ENCODE measurements at places on chromosomes 16 and 17.
A peak's percentile ranks its signal among the peaks of the same experiment; 100 is the strongest.

DNA sequence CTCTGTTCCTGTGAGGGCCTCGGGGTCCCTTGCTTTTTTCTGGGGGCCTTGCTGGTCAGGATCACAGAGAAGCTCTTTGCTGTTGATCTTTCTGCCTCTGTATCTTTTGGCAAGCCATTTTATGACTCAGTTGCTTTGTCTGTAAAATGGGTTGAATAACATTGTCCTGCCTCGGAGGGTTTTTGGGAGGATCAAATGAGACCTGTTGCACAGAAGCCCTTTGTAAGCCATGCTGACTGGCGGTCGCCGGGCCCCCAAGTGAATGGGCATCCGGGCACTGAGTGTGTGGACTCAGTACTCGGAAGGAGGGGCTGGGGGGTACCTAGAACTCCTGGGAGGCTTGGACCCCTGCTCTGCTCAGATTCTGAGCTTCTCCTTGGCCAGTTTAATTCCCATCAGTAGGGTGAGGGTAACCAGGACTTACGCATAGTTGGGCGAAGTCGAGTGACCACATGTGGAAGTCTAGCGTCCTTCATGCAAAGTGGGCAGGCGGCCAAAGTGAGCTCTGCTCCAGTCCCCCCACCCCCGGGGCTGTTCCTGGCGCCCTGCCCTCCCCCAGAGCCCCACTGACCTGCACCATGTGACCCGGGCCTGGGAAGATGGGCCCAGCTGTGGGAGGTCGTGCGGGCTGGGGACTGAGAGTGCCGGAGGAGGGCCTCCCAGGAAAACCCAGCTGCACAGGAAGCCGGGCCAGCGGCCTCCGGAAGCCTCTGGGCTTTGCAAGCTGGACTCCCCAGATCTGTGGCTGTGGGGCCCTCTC is 284.0 kb downstream of the SEC14L1 start:
- no peak for DNase-seq

GRCh38 chr17:45316434-45317110 is at the start of gene MAP3K14:
TSS of gene MAP3K14 (minus strand) at chr17:45317020. CDS start at chr17:45290745, 26,275 bp downstream.
- DNase-seq = peak; percentile 70

- no peak for DNase-seq
Measured at GRCh38 chr17:45427181-45427835, 5.4 kb downstream of the ARHGAP27 start.

GRCh38 chr17:2082003-2082781 is 27.3 kb downstream of the HIC1 start:
- no peak for DNase-seq

DNA sequence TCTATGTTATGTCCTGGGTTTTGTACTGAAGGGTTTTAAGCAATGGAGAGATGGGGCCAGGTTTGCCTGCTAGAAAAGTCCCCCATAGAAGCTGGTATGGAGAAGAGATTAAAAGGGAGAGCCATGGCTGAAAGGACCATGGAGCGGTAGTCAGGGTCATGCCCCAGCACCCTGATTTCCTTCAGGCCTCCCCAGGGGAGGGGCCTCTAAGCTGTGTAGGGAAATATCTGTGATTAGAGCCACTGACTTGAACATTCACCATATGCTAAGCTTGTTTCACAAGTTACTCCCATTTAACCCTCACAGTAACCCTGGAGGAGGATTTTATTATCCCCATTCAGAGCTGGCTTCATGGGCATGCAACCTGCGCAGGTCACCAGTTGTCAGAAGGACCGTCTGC is 3.8 kb upstream of the ATP2A3 start:
- DNase-seq = no peak

- no peak for DNase-seq
Measured at GRCh38 chr17:70022175-70022574, 52.9 kb upstream of the KCNJ16 start.

GRCh38 chr16:73546341-73546845 is 498.5 kb upstream of the ZFHX3 start:
- no peak for DNase-seq

GRCh38 chr17:17289701-17290100 is 8.7 kb upstream of the COPS3 start:
- DNase-seq = no peak

DNA sequence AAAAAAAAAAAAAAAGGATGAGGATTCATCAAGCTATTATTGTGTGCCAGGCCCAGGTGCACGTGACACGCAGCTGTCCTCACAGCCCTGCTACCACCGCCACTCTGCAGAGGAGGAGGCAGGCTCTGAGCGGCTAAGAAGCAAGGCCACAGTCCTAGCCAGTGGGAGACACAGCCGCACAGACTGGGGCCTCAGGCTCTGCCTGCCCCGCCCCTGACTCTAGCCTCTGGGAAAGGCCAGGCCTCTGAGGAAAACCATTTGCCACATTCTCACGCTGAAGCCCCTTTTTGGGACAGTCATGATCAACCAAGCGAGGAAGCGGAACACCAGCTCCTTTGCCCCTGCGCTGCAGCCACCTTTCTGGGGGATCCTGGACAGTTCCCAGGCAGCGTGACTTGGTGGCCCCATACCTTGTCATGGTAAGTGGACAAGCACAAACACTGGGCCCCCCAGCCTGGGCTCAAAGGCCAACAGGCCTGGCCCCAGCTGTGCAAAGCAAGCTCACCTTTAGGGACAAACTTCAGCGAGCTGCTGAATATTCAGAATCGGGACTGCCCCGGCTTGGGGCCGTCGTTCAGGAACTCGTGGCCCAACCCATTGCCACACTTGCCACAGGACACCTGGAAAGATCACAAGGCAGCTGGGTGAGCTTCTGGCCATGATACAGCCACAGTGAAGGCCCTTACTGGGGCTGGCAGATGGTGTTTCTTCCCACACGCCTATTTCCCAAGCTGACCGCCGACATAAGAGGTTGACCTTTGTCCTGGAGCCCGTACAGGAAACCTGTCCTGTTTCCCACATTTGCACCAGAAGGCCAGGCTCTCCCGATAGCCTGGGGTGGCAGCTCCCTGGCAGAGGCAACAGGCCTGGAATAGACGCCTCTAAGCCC is 2.5 kb downstream of the MSRB1 start:
- DNase-seq = no peak

- no peak for DNase-seq
Measured at GRCh38 chr17:17376362-17376761, 73.2 kb downstream of the NT5M start.

GRCh38 chr17:44912763-44913544 is 2.3 kb downstream of the GFAP start:
- no peak for DNase-seq

DNA sequence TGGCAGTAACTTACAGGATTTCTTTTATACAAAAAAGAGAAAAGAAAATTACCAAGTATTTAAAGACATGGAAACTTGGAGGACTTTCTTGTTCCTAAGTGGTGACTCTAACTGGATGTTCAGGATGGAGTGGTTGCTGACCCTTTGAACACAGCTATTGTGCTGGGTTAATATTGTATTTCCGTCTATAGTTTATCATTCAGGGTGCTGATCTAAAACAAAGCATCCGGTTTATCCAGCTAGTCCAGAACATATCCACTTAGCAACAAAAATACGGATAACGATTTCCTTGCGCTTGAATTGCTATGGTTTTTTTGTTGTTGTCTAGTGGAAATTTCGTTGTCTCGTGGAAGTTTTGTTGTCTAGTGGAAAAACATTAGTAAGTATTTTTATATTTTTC is 38.2 kb downstream of the SNTB2 start:
- no peak for DNase-seq

- DNase-seq = no peak
Measured at GRCh38 chr17:62193249-62193648, 128.2 kb upstream of the MED13 start.

- peak; percentile 29 for DNase-seq
Measured at GRCh38 chr16:3131755-3132377, 3.0 kb upstream of the ZNF213 start.

- DNase-seq = peak; percentile 76
Measured at GRCh38 chr17:77783991-77784820, 174.3 kb upstream of the TNRC6C start.

GRCh38 chr16:78647019-78647418 is 547.6 kb downstream of the WWOX start:
- no peak for DNase-seq

GRCh38 chr16:50641818-50642187 is 39.3 kb downstream of the SNX20 start:
- DNase-seq = no peak

DNA sequence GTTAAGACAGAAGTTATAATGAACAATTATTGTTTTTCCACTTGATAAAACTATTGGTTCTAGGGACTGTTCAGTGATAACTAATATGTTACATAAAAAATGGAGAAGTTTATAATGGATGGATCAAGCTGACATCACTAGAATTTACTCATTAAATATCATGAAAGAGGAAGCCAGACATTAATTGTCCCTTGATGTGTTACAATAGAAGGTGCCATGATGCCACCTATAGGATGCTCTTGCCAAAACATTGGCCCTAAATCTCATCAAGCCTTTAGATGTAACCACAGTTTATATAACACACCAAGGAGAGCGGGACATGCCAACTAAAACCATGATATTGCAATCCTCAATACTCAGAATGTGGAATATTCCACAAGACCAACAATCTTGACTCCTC is 147.9 kb upstream of the MON1B start:
- no peak for DNase-seq

DNA sequence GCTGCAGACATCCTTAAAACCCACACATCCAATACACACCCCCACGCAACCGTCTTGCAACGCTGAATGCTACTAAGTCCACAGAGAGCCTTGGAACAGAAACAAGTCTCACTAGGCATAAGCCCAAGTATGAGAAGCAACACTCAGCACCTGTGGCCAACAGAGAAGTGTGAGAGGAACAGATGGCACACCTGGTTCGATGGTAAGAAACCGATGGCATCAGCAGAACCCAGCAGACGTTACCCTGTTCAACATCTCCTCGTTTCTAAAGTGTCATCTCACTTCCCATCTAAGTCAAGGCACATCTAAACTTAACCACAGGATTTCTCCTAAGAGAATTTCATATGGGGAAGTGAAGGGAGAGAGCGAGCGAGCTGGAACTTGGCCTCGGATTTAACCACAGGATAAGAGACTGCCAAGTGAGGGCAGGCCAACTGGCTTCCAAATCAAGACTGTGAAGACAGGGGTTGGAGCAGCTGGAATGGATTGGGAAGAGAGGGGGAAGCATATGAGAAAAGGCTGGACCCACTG is 41.0 kb downstream of the NXPH3 start:
- DNase-seq = no peak

- DNase-seq = no peak
Measured at GRCh38 chr17:15503731-15504130, 36.3 kb upstream of the CDRT4 start.

- peak; percentile 30 for DNase-seq
Measured at GRCh38 chr16:66930189-66930588, 4.0 kb downstream of the CIAO2B start.

DNA sequence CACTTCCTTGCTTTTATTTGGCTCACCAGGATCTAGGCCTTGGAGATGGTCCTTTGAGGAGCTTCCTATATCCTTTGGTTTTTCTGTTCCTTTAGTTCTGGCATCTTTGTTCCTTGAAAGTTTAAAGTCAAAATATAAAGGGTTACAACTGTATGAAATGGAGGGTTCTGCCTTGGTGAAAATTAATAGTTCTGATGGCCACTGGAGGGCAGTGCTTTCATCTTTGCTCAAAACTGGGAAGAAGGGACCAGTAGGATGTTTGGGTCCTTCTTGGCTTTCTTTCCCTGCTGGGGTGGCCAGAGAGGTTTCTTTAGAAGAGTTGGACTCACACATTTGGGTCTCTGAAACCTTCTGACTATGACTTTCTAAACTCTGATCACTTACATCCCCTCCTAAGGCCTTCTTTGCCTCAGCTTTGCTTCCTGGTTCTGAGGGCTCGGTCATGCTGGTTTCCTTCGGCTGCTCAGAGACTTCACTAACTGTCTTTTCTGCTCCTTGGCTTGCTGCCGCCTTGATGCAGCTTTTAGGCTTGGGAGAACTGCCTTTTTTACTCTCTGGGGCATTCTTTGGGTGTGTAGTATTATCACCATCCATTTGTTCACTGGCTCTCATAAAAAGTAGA is 10.9 kb upstream of the ITGA2B start:
- DNase-seq = no peak

GRCh38 chr17:65183736-65184135 is 46.6 kb downstream of the RGS9 start:
- DNase-seq = no peak

GRCh38 chr17:55692276-55692675 is 30.4 kb downstream of the TMEM100 start:
- DNase-seq = no peak

Measured in CD4-positive, alpha-beta memory T cell (primary cell).